ENCODE measurements at places on chromosomes 3 and 15. TPM values are rescaled to one million over a fixed set of nuclear protein-coding genes. Genes with fewer than 3 reads are reported as not detected.
A peak's percentile ranks its signal among the peaks of the same experiment; 100 is the strongest.

GRCh38 chr15:101540480-101541239, 51.2 kb upstream of the PCSK6 start:
- H3K36me3 ChIP-seq, result no peaks in the 10 kb centered on the region
- H3K4me3 ChIP-seq, result no peak overlapping the region
- DNase-seq, result peak; percentile 22
- H3K27ac ChIP-seq, result no peak overlapping the region
- no peaks in the 10 kb centered on the region for H3K27me3 ChIP-seq

DNA sequence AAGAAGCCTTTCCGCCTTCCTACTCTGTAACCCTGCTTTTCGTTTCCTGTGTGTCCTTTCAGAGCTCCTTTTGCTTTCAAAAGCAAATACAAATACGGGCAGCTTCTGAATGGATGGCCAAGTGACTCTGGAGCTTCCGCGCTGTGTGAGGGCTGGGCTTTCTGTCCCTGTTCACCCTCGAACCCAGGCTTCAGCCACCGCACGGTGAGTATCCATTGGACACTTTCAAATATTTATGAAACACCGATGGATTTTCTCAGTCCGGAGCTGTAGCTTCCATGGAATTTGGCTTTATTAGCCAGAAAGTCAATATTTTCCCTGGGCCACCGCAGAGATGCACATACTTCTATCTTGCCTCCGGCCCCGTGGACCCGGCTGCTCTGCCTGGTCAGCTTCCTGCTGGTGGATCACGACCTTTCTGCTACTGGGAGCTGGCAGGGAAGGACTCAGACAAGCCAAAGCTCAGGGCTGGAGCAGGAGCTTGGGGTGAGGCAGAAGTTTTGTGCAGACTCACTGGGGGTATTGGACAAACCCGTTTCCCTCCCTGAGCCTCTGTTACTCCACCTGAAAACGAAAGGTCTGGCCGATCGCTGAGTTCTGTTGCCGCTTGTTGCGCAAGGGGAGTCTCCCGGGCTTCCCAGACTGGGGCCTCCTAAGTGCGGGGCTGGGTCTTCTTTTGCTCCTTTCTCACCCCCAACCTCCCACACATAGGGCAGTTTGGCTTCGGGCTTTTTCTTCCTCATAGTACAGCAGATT, 63.6 kb downstream of the LINGO1 start:
- no peak overlapping the region for H3K4me3 ChIP-seq
- no peak overlapping the region for H3K27ac ChIP-seq
- DNase-seq, result no peak
- H3K27me3 ChIP-seq, result no peaks in the 10 kb centered on the region
- H3K4me1 ChIP-seq, result 0 out of 2 replicates have a peak, but pooled peaks cover 3% of the 10 kb centered on the region
- no peaks in the 10 kb centered on the region for H3K36me3 ChIP-seq

- peaks cover 17% of the 10 kb centered on the region for H3K4me1 ChIP-seq
- H3K27ac ChIP-seq, result no peak overlapping the region
Measured at GRCh38 chr3:125051715-125052581, 3.8 kb downstream of the HEG1 start.

DNA sequence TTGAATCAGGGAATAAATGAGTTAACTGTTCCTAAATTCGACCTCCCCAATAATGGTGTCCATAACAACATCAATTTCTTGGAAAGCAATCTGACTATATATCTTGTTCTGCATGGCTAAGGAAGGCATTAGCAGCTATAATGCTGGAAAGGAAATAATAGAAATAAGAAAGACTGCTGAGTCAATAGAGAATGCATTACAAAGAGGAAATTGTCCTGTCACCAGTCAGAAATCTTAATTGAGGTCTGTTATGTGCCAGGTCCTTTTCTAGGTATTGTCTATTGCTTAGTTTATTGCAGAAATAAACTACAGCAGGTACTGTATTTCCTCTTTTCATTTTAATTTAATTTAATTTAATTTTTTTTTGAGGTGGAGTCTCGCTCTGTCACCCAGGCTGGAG, 5.9 kb upstream of the PPP1R2 start:
- H3K4me3 ChIP-seq, result no peak overlapping the region
- H3K4me1 ChIP-seq, result peaks cover 6% of the 10 kb centered on the region
- H3K27me3 ChIP-seq, result no peaks in the 10 kb centered on the region
- no peak for DNase-seq

DNA sequence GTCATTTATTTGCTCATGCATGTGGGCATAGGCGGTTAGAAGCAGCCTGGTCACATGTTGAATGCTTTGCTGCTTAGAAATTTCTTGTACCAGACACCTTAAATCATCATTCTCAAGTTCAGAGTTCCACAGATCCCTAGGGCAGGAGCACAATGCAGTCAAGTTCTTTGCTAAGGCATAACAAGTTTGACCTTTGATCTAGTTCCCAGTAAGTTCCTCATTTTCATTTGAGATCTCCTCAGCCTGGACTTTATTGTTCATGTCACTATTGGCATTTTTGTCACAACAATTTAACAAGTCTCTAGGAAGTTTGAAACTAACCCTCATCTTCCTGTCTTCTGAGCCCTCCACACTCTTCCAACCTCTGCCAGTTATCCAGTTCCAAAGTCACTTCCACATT, 22.8 kb downstream of the HGD start:
- DNase-seq, result no peak
- no peak overlapping the region for H3K4me3 ChIP-seq
- no peaks in the 10 kb centered on the region for H3K27me3 ChIP-seq
- peaks cover 13% of the 10 kb centered on the region for H3K36me3 ChIP-seq
- no peaks in the 10 kb centered on the region for H3K4me1 ChIP-seq
- H3K27ac ChIP-seq, result no peak overlapping the region

GRCh38 chr3:105857601-105858000, 11.2 kb downstream of the CBLB start:
- no peak for DNase-seq
- no peaks in the 10 kb centered on the region for H3K27me3 ChIP-seq
- H3K36me3 ChIP-seq, result peaks cover 7% of the 10 kb centered on the region
- H3K4me3 ChIP-seq, result no peak overlapping the region
- H3K4me1 ChIP-seq, result no peaks in the 10 kb centered on the region
- no peak overlapping the region for H3K27ac ChIP-seq

DNA sequence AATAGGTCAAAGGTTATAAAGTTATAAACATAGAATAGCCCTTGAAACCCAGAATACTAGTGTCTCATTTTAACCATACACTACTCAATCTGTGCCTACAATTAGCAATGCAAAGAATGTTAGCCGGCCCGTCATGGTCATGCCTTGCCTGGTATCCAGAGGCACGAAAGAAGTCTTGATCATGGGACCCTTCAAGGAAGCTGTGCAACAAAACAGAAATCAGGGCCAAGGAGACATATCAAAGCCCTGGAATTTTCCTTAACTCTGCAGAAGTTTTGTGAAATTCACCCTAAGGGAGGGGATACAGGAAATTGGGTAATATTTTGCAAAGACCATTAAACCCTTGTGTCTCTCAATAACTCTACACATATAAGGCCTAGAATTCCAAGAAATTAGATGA, 482.4 kb downstream of the ROBO1 start:
- no peaks in the 10 kb centered on the region for H3K36me3 ChIP-seq
- H3K4me1 ChIP-seq, result no peaks in the 10 kb centered on the region
- DNase-seq, result no peak
- H3K27me3 ChIP-seq, result no peaks in the 10 kb centered on the region
- H3K27ac ChIP-seq, result no peak overlapping the region

DNA sequence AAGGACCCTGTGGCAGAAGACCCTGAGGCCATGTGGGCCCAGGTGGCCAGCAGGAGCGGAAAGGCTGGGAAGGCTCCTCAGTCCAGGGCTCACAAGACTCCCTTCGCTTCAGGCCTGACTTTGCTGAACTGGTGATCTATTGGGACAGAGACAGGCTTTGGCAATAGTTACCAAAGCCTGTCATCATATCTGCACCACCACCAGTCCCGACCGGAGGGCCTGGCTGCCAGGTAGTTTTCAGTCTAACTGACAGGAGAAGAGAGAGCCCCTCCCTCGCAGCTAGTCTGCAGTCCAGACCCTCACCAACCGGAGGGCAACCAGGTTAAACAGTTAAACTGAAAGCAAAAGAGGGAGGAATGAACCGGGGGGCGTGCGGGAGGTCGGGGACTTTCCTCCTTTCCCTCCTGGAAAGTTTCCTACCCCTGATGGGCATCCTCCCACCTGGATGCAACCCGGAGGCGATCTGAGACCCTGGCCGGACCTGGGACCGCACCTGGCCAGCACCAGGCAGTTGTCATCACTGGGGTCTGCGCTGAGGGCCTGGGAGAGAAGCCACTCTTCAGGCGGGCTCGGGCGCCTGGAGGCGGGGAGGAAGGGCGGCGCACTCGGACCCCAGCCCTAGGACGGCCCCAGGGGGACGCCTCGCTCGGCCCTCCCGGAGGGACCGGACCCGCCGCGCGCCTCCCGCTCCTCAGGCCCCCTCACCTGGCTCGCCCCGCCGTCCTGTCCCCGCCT, 435 bp downstream of the RAB27A start:
- no peaks in the 10 kb centered on the region for H3K4me1 ChIP-seq
- H3K4me3 ChIP-seq, result peak overlapping the region; percentile 74

- no peak overlapping the region for H3K4me3 ChIP-seq
- peaks cover 24% of the 10 kb centered on the region for H3K4me1 ChIP-seq
Measured at GRCh38 chr3:124831628-124832199, 55.5 kb downstream of the ITGB5 start.

GRCh38 chr15:25464784-25465183, 26.0 kb upstream of the UBE3A start:
- no peaks in the 10 kb centered on the region for H3K4me1 ChIP-seq
- no peak for DNase-seq
- no peak overlapping the region for H3K27ac ChIP-seq
- H3K4me3 ChIP-seq, result no peak overlapping the region
- H3K36me3 ChIP-seq, result peaks cover 4% of the 10 kb centered on the region
- no peaks in the 10 kb centered on the region for H3K27me3 ChIP-seq

DNA sequence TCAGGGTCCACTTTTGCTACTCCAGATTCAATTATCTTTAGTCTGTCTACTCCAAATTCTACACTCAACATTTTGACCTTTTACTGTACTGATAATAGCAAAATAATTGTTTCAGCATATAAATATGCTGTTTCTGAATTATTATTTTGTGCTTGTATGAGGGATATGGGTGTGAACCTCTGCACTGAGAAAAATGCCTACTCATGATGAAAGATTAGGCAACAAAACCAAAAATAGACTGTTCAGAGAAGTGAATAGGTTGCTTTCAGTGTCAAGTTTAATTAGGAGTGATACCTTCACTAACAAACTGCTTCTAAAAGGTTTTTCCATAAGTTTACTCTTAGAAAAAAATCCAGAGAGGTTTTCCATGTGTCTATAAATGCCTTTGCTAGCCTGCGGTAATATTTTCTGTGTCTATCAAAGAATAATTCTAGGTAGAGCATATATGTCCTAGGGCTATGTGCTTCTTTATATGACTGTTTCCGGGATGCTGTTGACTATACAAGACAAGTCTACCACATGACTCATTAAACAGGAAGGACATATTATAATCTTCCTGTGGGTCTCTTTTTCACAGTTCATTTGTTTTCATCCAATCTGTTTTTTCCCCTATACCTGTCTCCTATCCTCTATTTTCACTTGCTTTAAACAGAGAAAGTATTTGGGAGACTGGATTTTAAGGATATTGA, 218.5 kb upstream of the TTC14 start:
- DNase-seq, result no peak
- H3K4me1 ChIP-seq, result peaks cover 5% of the 10 kb centered on the region
- no peak overlapping the region for H3K27ac ChIP-seq
- H3K36me3 ChIP-seq, result no peaks in the 10 kb centered on the region

DNA sequence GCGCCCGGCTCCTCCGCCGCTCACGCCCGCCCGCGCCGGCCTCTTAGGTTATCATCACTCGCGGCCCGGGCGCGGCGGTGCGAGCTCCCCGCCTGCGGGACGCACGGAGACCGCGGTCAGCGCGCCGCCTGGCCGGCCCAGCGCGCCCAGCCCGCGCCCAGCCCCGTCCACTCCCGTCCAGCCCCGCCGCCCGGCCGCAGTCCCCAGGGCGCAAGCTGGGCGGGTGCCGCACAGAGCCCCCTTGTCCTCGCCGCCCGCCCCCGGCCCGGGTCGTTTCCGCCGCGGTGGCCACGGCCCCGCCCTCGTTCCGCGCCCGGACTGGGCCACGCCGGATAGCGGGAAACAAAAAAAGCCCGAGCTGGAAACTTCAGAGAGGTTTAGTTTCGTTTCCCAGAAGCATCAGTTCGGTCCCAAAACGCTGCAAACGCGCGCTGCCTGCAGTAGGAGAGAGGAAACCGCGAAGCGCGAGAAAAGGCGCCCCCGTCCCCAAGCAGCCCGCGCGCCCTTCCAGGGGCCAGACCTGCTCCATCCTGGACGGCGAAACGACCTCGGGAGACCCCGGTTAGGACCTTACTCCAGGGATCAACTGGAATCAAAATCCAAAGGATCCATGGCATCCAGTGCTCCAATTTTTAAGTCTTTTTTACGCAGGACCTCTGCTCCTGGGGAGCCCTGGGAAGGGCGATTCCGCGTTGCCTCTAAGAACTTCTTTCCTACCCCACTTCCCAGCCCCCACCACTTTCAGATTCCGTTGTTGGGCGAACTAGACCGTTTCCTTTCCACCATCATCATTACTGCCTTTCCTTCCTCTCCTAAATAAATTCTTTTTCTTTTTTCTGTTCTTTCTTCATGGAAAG, at the start of gene ATP10A:
Gene ATP10A, minus strand, starts transcription at position 217 of the 857 bp plus-strand sequence. CDS start 231 bp downstream, outside the sequence.
- peak within 1 kb of the TSS; percentile 88 for H3K4me3 ChIP-seq
- DNase-seq, result peak; percentile 56
- H3K36me3 ChIP-seq, result no peaks in the 10 kb centered on the region
- H3K27ac ChIP-seq, result no peak within 1 kb of the TSS

- H3K4me1 ChIP-seq, result no peaks in the 10 kb centered on the region
- no peak within 1 kb of the TSS for H3K27ac ChIP-seq
- no peaks in the 10 kb centered on the region for H3K27me3 ChIP-seq
- no peak for DNase-seq
- no peak within 1 kb of the TSS for H3K4me3 ChIP-seq
Measured at GRCh38 chr15:74812533-74812932, at the start of gene LMAN1L. TSS of gene LMAN1L (plus strand) at chr15:74812835. CDS start at chr15:74812855, 20 bp downstream.

DNA sequence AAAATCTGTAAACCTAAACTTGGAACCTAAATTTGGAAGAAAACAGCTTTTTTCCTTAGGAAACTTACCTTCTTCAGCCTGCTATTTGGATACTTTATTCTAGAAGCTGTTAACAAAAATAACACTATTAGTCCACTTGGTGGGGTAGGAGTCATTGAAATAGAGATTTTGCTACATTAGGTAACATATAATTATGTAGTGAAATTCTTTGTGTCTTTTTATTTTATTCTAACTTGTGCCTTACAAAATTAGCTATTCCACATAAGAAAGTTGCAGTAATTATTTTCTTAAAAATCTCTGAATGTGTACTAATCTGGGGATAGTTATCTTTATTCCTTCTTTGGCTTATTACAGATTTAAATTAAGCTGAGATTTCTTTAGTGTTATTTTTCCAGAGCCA, 360.4 kb upstream of the ROBO2 start:
- no peaks in the 10 kb centered on the region for H3K27me3 ChIP-seq
- no peak for DNase-seq
- H3K27ac ChIP-seq, result no peak overlapping the region
- no peaks in the 10 kb centered on the region for H3K4me1 ChIP-seq
- H3K4me3 ChIP-seq, result no peak overlapping the region
- H3K36me3 ChIP-seq, result no peaks in the 10 kb centered on the region

Gene CCDC13
- total RNA-seq, result not detected

Gene FBXW12
- 0.59 TPM for total RNA-seq

Gene MUC4
- total RNA-seq, result 1.2 TPM

Gene MME
- total RNA-seq, result 14.6 TPM
